ENCODE measurements at places on chromosomes 1 and 21. TPM values are rescaled to one million over a fixed set of nuclear protein-coding genes. Genes with fewer than 3 reads are reported as not detected.

- H3K36me3 ChIP-seq: no peaks in the 10 kb centered on the region
- no peak overlapping the region for H3K27ac ChIP-seq
- no peaks in the 10 kb centered on the region for H3K4me1 ChIP-seq
Measured at GRCh38 chr21:44738621-44739020, 27.2 kb upstream of the TSPEAR start.

DNA sequence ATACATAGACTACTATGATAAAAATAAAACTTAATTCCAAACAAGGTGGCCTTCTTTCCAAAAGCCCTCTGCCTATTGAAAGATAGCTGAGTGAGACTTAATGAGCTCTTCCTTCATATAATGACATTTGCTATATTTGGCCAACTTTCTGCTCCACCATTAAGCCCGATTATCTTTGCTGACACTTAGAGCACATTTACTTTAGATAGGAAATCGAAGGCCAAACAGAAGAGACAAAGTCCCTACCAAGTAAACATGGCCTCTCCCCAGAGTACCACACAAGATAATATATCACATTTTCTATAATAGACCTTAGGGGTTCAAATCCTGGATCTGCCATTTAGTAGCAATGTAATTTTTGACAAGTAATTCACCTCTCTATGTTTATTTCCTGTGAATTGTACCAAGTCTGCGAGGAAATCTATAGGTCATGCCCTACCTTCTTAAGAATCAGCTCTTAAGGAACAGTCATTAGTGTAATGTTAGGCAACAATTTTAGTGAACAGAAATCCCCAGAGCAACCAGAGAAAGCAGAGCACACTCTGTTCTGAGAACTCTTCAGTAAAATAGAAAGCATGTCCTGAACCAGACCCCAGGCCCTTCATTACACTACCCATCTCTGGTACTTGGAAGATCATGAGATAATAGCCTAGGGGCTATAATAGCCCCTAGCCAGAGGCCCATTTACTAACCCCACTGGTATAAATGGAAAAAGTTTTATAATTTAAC lies 17.3 kb upstream of the COA6 start:
- no peak overlapping the region for H3K4me3 ChIP-seq
- H3K4me1 ChIP-seq: no peaks in the 10 kb centered on the region
- no peak for DNase-seq
- H3K36me3 ChIP-seq: no peaks in the 10 kb centered on the region
- no peaks in the 10 kb centered on the region for H3K27me3 ChIP-seq

DNA sequence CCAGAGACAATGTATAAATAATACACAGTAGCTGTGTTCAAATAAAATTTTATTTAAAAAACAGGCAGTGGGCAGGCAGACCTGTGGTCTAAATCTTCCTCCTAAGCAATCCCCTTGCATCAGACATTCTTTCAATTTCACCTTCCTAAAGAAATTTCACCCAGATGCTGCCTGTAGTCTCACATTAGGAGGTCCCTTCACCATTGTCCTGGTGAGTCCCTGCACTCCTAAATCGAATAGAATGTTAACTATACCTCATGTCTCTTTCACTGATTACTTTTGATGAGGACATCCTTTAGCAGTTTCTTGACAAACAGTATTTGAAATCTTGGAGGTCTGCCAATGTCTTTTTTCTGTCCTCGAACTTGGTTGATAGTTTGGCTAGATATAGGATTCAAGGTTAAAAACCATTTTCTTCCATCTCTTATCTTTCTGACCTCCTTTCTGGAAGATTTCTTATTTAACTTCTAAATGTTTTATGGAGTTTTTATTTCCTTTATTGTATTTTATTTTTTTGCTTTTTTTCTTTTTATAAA lies 77.5 kb downstream of the LPGAT1 start:
- H3K27me3 ChIP-seq: no peaks in the 10 kb centered on the region
- no peak overlapping the region for H3K4me3 ChIP-seq
- H3K27ac ChIP-seq: no peak overlapping the region
- H3K4me1 ChIP-seq: peaks cover 31% of the 10 kb centered on the region

GRCh38 chr1:180997843-180998504 lies 24.7 kb downstream of the STX6 start:
- H3K36me3 ChIP-seq: no peaks in the 10 kb centered on the region
- DNase-seq: no peak
- H3K27me3 ChIP-seq: no peaks in the 10 kb centered on the region
- no peak overlapping the region for H3K27ac ChIP-seq

DNA sequence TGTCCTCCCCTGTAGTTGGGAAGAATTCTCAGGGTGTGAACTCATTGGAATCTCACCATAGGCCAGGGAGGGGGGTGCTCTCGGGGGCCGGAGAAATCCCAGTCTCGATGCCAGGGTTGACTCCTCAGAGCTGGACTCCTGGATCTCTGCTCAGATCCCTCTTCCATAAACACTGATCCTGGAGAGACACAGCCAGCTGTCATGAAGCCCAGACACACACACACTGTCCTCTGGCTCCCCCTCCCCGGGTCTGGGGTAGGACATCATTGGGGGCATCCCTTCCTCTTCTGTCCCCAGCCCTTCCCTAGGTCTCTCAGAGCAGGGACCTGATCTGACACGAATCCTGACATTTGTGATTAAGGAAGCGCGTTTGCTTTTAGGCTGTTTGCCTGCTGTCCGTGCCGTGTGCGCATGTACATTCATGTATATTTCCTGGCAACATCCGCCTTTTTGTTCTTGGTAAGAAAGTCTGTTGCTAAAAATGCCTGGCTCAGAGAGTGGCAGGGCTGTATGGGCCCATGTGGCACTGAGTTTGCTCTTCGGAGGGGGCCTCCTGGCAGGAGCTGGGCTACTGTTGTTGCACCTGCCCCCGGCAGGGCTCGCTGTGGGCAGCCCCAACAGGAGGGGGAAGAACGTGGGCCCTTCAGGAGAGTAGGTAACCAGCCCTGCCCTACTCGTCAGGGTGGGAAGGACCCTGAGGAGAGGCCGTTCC lies 45.4 kb upstream of the SELENON start:
- peaks cover 16% of the 10 kb centered on the region for H3K36me3 ChIP-seq
- no peaks in the 10 kb centered on the region for H3K27me3 ChIP-seq
- DNase-seq: no peak
- H3K27ac ChIP-seq: no peak overlapping the region
- no peak overlapping the region for H3K4me3 ChIP-seq

DNA sequence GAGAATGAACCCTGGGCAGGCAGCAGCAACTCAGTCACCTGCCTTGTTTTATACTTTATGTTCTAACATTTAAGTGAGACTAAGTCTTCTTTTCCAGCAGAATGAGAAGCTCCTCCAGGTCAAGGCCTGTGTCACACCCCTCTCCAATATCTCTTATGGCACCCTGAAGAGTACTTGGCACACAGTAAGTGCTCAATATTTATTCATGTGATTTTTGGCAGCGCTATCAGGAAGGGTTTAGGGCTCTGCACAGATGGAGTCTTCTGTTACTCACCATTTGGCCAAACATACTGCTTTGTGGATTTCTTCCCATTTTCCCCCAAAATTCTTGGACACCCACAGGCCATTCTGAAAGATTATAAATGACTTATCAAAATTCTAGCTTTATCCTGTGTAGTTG lies 43.8 kb upstream of the MYBPHL start:
- no peak for DNase-seq
- H3K4me1 ChIP-seq: no peaks in the 10 kb centered on the region
- H3K27me3 ChIP-seq: no peaks in the 10 kb centered on the region

The WNT3A gene
- total RNA-seq: not detected

The NBPF4 gene
- total RNA-seq: 0.14 TPM

DNA sequence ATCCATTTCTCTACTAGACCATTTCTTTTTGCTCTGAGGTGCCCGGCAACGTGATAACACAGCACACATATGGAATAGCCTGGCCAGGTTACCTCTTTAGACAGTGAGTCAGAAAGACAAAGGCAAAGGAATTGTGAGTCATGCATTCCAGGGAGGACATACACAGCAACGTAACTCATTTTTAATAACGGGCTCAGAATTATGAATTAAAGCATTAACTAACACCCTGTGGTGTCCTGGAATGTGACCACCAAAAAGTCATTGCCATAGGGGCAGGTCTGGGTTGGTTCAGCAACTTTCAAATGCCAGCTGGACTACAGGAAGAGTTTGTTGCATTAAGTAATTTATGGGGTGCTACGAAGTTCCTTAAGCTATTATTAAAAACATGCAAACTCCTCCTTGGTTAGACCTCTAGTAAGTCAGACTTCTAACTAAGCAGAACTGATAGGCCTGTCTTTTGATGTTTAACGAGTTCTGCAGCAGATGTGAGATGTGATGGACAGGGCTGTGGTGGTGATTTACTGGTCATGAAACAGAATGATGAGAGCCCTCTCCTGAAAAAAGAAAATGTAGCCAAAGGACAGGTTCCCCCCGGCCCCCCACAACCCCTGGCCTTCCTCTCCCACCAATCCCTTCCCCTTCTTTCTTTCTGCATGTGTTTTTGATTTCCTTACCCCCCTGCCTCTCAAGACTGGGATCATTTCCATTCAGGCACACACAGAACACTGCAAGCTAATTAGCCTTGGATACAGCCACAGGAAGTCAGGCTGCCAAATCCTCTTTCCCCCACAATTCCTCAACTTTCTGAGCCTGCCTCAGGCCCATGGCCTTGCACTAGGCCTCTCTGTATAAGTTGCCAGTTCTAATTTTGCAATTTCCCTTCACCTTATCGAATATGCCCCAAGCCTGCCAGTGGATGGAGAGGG lies 88.9 kb upstream of the HAO2 start:
- H3K36me3 ChIP-seq: no peaks in the 10 kb centered on the region
- H3K4me1 ChIP-seq: peaks cover 9% of the 10 kb centered on the region
- no peak overlapping the region for H3K4me3 ChIP-seq
- DNase-seq: peak; percentile 66
- H3K27ac ChIP-seq: no peak overlapping the region

- no peak for DNase-seq
- no peak overlapping the region for H3K27ac ChIP-seq
- peaks cover 34% of the 10 kb centered on the region for H3K27me3 ChIP-seq
- H3K36me3 ChIP-seq: no peaks in the 10 kb centered on the region
Measured at GRCh38 chr1:160082926-160083325, 1.6 kb downstream of the KCNJ9 start.

GRCh38 chr1:25174363-25174729 lies 58.0 kb downstream of the SYF2 start:
- no peak overlapping the region for H3K27ac ChIP-seq
- no peaks in the 10 kb centered on the region for H3K36me3 ChIP-seq
- H3K27me3 ChIP-seq: no peaks in the 10 kb centered on the region

The RNU1-1 gene
- under 0.01 TPM for total RNA-seq

DNA sequence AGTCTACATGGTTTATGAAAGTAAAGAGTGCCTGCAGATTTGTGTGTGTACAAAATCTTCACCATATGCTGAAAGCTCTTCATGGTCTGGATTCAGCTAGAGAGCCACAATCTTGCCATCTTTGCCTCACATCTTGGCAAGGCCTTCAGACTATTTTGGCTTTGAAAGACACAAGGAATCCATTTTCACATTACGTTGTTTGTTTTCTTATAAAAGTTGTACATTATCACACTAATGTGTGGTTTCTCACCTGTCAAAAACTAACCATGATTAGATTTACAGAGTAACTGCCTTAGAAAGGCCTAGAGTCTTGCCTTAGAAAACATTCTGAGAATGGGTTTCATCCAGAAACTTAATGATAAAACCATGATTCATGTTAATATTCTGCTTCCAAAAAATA lies 494.6 kb downstream of the NEGR1 start:
- no peak for DNase-seq
- no peaks in the 10 kb centered on the region for H3K4me1 ChIP-seq
- H3K27ac ChIP-seq: no peak overlapping the region
- H3K4me3 ChIP-seq: no peak overlapping the region
- no peaks in the 10 kb centered on the region for H3K36me3 ChIP-seq

The TNNT2 gene
- total RNA-seq: not detected

GRCh38 chr1:200279810-200280411 lies 129.9 kb downstream of the ZNF281 start:
- H3K36me3 ChIP-seq: no peaks in the 10 kb centered on the region
- H3K4me1 ChIP-seq: no peaks in the 10 kb centered on the region
- no peak overlapping the region for H3K27ac ChIP-seq

The ENAH gene
- 107 TPM for total RNA-seq
